DMS 273 treated with DMSO at 0.1 percent for 48 hours (cell line): ENCODE measurements at places on chromosomes 11 and 22.

DNA sequence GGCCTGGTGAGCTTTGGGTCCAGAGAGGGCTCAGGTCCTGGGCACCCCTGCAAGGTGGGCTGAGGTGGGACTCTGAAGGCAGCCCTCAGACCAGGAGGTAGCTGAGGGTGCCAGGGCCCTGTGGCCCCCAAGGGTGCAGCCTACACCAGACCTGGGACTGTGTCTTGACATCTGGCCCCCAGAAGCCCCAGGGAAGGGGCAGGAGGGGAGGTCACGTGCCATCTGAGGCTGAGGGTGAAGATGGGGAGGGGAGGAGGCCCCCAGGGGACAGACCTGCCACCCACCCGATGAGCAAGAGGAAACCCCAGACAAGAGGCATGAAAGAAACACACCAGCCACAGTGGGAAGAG is 520.2 kb downstream of the BRD1 start:
- no peak for DNase-seq

DNA sequence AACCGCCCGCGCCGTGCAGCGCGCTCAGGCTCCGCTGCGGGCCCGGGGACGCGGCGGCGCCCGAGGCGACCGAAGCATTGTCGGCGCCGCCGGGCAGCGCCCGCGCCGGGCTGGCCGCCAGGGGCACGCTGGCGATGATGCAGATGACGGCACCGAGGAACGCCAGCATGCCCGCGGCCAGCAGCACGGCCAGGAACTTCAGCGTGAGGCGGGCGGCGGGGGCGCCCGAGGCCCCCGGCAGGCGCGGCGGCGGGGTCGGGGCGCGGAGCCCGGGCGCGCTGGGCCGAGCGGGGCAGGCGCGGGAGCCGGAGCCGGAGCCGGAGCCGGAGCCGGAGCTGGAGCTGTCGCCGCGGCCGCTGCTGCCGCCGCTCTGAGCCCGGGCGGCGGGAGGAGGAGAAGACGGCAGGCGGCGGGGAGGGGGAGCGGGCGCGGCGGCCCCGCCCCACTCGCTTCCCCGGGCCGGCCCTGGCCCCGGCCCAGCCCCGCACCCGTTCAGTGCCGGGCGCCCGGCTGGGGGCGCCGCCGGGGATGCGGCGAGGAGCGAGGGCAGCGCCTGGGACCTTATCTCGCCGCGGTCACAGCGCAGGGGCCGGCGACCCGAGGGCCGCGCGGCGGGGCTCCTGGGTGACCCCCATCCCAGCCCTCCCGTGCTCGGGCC is at the start of gene NPTXR:
Gene NPTXR, minus strand, starts transcription at position 372 of the 658 bp plus-strand sequence.
- DNase-seq = no peak

- no peak for DNase-seq
These were observed 21.6 kb upstream of the PEX26 start for GRCh38 chr22:18056161-18056666.

DNA sequence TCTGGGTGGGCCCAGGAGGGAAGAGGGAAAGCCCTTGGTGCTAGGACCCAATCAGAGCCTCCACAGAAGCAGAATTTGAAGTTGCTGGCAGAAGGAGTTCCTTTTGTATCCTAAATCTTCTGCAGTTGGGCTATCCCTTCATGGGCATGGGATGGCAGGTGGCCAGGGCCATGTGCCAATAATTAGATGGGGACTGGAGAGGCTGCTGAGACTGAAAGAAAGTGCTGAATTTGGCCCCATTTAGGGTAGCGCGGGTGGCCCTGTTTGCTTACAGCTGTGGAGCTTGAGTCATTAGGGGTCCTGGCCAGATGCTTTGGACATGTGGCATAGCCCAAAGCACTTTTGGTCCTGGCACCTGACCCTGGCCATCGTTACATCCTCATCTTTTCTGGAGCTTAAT is 27.1 kb downstream of the PARVA start:
- peak; percentile 48 for DNase-seq

- DNase-seq = peak; percentile 24
These were observed 64.6 kb downstream of the ARHGEF12 start for GRCh38 chr11:120400564-120401364.

GRCh38 chr11:125517116-125517770 is 21.2 kb upstream of the FEZ1 start:
- DNase-seq = peak; percentile 17

DNA sequence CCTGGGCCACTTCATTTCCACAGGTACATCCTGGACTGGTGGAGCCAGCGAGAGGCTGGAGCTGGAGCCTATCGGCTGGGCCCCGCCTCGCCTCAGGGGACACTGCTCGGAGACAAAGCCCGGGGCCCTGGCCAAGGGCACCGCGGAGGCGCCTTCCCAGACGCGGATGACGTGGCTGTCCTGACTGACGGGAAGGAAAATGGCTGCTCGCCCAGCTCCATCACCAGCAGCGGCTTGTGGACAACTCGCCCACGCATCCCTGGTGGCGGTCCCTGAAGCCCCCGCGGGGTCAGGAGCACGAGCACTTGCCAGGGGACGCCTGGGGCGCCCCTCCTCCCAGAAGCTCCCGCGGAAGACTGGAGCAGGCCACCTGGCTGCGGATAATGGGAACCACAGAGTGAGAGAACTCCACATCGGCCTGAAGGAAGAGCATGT is 49.6 kb downstream of the CECR2 start:
- DNase-seq = no peak

DNA sequence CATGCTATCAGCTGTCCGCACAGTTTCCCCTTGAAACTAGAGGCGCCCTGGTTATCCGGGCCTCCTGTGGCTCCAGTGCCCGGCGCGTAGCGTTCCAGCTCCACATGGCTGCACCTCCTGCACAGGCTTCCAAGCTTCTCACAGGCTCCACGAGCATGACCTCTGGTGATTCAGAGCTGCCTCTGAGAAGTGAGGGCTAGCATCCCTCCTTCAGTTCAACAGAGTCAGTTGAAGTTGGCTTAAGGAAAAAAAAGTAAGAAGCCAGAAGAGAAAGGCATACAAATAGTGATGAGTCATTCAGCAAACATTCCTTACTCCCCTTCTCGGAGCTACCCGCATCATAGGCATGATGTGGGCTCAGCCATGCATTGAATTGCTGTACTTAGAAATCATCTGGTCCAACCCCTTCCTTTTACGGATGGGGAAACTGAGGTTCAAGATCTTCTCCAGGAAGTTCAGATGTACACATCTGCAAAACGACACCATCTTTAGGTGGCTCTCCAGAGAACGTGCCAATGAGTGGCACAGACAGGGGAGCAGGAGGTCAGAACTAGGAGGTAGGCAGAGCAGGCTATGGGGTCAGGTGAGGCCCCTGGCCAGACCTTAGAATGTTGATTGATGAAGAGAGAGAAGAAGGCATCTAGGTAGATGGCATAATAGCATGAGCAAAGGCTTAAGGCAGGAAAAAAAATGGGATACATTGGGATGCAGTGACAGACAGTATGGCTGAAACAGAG is 216.3 kb upstream of the TBCEL start:
- no peak for DNase-seq

DNA sequence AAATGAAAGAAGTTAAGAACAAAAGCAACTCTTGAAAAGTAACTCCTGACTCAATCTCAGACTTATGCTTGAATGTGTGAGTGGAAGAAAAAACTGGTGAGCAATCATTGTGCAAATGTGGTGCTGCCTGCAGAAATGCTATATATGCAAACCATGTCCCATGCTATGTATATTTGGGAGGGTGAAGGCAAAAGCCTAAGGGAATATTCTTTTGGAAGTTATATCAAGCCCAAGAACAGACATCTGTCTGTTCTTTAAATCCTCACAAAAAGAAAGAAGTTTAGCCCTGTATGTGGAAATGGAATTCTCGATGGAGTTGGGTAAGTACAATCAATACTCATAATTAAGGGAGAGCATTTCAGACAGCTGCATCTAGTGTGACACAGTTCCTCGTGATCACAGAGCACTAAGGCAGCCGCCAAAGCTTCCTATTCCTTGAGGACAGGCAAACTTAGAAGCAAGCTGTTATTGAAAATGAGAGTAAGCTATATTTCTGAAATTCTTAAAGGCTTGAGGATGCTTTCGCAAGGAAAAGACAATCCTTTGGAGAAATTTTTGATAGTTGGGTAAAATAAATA is 406.5 kb upstream of the CHORDC1 start:
- DNase-seq = no peak

- DNase-seq = no peak
These were observed 924.3 kb downstream of the TBC1D22A start for GRCh38 chr22:47686594-47687345.

DNA sequence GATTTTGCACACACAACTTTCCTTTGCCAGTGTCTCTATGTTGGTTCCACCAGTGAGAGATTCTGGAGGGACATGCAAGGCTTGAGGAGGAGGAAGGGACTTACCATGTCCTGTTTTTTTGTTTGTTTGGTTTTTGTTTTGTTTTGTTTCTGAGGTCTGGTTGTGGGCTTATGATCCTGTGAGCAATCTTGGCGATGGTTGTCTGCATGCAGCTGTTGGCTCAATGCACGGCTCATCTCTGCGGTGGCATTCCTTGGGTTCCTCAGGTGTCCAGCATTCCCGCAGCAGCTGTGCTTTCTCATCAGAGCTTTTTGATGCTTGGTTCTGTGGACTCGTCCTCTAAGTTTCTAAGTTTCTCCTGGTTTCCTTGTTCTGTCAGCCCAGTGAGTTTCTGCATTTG is 4.8 kb upstream of the NNMT start:
- no peak for DNase-seq

DNA sequence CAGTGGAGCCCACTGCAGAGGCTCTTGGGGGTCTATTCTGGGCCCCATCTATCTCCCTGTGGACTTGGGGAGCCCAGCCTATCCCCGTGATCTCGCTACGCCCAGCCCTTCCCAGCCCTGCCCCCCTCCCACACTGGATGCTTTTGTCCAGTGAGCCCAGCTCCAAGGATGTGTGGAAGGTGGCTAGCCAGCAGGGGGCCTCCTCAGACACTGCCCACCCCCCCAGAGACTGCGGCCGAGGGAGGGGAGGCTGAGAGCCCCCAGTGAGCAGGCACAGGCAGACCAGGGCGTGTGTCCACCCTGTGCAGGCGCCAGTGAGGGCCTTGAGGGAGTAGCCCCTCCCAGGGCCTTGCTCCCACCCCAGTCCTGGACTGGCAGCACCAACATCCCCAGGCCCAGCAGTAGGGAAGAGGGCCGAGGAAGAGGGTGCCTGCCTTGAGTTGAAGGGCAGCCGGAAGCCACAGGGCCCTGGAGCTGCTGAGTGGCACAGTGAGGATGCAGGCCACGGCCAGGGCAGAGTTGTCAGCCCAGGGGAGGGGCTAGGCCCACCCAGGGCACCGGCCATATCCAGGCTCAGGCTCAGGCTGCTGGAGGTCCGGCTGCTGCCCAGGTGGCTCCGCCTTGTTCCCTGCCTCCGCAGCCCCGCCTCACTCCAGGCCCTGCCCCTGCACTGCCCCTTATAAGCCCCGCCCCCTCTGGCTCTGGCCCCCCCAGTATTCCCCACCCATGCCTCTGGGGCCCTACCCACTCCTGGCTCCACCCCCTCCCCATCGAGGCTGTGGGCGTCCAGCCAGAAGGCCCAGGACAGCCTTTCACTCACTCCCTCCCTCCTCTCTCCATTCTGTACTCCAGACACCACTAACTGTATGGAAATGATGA is 28.0 kb downstream of the MOB2 start:
- no peak for DNase-seq

GRCh38 chr11:111370902-111371578 is 8.0 kb downstream of the POU2AF1 start:
- DNase-seq = no peak

GRCh38 chr11:20457001-20457799 is 69.7 kb downstream of the PRMT3 start:
- DNase-seq = no peak

DNA sequence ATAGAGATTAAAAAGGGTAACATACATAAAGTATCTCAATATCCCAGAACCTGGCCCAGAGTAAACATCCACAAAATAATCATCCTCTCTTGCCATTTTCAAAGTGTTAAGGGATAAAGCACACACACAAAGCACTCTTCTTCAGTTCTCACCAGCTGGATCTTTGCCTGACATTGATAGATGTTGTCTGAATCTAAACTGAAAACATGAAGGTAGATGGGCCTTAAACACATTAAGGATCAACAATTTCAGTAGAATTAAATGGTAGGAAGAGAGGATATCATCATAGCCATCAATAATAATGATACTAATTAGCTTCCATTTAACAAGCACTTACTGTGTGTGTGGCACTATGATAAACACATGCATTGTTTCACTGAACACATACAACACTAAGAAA is 261.1 kb downstream of the OPCML start:
- DNase-seq = no peak

DNA sequence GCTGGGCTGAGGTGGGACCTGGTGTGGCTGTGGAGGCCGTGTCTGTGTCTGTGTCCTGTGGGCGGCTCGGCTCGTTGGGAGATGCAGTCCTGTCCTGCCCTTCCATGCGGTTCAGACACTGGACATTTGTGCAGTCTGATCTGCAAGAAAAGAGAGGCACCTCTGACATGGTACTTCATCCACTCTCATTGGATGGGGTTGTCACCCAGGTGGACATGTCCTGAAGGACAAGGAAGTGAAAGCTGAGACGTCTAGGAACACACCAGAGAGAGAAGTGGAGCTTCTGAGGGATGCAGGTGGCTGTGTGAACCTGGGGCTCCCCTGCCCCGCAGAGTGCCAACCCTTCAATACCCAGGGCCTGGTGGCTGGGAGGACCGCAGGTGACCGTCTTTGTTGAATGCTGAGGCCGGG is 18.4 kb downstream of the TBX1 start:
- DNase-seq = no peak

- no peak for DNase-seq
These were observed 1.5 kb downstream of the ZNF143 start for GRCh38 chr11:9462172-9462799.

DNA sequence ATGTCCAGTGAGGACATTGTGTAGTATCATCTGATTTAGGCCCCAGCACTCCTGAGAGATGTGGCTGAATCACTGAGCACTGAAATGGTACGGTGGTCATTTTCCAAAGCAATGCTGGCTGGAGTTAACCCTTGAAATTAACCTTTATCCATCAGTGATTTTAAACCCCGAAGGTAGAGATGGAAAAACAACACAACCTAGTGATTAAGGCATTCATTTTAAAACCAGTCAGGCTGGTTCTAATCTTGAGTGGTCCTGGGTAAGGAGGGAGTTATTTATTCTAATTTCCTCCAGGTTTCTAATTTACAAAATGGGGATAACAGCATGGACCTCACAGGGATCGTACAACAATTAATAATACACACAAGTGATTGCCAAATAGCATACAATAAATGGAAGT is 6.6 kb upstream of the CSNK2A3 start:
- DNase-seq = no peak

DNA sequence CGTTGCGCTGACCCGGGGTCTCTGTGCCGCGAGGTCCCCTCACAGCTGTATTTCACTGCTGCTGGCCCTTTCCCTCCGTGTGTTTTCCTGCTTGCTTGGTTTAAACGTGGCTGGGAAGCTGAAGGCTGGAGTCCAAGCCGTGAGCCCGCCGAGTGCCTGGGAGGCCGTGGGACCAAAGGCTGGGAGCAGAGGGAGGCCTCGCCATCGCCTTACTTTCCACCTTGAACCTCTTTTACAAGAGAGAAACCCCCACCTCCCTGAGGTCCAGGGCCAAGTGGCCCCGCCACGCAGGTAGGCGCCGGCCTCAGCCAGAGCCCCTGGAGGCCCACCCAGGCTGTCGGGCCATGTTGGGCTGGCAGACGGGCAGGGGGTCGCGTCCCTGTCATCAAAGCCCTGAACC is 411.6 kb downstream of the TBC1D22A start:
- no peak for DNase-seq

GRCh38 chr11:93501856-93502255 is 41.3 kb downstream of the SMCO4 start:
- no peak for DNase-seq
